ENCODE measurements at places on chromosomes 13 and 19.

- no peak for DNase-seq
Measured at GRCh38 chr13:88627071-88627470, 955.9 kb downstream of the SLITRK5 start.

GRCh38 chr19:21568816-21569493 lies 63.6 kb downstream of the ZNF429 start:
- peak; percentile 13 for DNase-seq

GRCh38 chr13:23652909-23653726 lies 82.9 kb downstream of the TNFRSF19 start:
- no peak for DNase-seq

GRCh38 chr19:29418201-29418600 lies 107.6 kb upstream of the VSTM2B start:
- DNase-seq = no peak

DNA sequence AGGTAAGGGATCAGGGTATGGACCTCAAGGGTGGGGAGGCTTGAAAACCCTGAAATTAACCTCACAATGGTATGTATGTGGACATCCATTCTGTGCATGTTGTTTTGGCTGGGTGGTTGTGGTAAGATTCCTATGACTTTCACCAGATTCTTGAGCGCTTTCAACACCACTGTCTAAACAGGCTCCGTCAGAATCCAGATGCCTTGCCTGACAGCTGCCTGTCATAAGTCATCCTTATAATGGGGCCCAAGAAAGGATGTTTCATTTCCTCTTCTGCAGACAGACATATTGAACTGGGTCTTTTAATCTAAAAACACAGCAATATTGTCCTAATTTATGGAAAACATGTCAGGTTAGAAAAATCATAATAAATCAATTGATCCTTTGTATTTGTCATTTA lies 41.3 kb downstream of the ALOX5AP start:
- DNase-seq = no peak

DNA sequence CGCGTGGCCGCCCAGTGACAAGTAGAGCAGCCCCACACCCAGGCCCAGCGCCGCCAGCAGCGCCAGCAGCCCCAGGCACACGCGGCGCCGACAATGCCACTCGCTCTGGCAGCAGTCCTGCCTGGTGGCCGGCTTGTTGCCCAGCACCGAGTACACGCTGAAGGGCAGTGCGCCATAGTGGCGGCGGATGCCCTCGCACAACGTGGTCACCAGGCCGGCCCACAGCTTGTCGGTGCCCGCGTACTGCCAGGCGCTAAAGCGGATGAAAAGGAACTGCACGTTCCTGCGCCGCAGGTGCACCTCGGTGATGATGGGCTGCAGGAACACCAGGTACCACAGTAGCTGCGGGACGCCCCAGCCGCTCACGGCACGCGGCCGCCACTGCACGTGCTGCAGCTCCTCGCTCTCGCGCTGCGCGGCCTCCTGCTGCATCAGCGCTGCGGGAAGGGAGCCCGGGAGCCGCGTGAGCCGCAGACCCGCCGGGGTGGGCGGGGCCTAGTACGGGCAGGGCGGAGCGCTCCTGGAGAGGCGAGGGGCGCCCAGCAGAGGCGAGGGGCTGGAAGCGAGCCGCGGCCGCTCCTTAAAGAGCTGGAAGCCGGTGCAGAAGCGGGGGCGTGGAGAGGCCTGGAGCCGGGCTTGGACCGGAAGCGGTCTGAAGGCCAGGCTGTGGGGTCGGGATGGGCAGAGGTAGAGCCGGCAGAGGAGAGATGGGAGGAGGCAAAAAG lies 7.3 kb downstream of the NKPD1 start:
- DNase-seq = no peak

DNA sequence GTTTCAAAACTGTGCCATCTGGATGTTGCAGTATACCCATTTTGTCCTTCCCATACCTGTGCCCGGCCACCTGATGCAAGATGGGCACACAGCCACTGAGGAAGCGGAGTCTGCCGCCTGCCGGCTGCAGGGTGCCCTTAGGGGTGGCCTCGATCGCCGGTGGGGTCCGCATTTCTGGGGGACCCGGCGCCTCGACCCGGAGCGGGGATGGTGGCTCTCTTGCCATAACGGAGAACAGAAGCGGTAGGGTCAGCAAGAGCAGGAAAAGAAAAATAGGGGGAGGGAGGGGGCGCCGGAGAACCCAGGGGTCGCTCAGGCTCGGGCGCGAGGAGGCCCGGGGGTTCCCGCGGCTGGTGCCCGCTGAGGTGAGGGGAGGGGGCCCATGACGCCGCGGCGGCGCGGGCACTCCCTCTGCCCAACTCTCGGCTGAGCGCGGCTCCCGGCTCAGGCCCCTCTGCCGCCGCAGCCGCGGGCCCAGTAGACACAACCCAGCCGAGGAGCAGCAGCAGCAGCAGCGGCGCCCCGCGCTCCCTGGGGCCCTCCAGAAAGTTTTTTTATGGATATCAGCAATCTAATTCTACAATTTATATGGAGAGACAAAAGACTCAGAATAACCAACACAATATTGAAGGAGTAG lies 13.8 kb upstream of the CYP4F2 start:
- DNase-seq = no peak

GRCh38 chr19:12912571-12912970 lies 6.5 kb downstream of the SYCE2 start:
- DNase-seq = no peak

DNA sequence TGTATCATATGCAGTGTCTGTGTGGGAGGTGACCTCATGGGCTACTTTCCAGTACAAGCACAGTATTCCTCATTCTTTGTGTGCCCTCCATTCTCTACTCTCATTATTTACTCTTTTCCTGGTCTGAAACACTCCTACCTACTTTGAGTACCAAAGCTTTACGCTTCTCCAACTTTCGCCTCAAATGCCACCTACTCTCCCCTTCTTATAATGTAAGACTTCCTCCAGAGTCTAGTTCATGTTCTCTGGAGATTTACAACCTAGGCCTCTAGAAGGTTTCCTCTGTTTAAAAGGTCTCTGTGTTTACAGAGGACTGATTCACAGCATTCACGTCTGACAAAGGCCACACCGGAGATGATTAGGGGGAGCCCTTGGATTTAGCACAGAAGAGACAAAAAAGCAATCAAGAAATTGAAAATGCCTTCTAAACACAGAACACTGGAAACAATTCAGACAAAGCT lies 302.0 kb downstream of the KLF12 start:
- no peak for DNase-seq

GRCh38 chr13:50646070-50646469 lies 197.4 kb downstream of the DLEU7 start:
- DNase-seq = no peak

DNA sequence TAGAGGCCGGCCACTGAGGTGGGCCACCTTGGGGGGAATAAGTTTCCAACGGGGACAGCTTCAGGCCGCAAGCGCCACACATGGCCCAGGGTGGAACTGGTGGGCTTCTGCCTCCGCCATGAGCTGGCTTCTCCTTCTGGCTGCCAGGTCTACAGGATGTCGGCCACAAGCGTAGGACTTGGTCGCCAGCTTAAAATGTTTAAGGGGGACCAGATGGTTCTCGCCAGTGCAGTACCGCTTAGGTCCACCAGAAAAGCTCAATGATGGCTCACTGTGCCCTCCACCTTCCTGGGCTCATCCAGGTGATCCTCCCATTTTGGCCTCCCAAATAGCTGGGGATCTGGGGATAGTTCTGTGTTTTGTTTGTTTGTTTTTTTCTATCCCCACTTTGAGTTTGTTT lies 38.7 kb upstream of the ZNF254 start:
- no peak for DNase-seq

DNA sequence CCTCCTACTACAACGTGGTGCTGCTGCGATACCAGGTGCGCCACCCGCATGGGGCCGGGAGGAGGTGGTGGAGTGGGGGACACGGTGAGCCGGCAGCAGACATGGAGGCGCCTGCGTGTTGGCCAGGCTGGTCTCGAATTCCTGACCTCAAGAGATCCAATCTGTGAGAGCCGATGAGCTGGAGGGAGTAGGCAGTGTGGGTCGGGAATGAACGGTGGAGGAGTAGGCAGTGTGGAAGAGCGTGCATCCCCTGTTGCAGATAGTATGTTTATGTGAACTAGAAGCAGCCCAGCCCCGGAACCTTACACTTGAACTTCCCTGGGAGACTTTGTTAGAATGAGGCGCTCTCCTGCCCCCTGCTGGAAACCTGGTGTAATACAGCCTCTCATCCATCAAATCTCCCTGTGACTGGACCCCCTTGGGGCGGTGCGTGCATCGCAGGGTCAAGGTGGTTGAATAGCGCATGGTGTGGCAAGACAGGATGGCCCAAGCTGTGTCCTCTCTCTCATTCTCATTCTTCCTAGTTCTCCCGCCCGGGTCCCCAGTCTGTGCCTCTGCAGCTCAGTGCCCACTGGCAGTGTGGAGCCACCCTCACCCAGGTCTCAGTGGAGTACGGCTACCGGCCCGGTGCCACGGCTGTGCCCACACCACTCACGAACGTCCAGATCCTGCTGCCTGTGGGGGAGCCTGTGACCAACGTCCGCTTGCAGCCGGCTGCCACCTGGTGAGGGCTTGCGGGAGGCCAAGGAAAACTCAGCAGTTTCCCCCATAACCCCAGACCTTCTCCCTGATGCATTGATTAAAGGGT lies 10.5 kb upstream of the B3GNT3 start:
- DNase-seq = peak; percentile 50

DNA sequence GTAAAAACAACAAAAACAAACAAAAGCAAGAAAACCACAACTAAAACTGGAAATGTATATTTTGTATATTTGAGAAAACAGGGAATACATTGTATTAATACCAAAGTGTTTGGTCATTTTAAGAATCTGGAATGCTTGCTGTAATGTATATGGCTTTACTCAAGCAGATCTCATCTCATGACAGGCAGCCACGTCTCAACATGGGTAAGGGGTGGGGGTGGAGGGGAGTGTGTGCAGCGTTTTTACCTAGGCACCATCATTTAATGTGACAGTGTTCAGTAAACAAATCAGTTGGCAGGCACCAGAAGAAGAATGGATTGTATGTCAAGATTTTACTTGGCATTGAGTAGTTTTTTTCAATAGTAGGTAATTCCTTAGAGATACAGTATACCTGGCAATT lies 17.1 kb downstream of the KLF5 start:
- no peak for DNase-seq

- DNase-seq = no peak
Measured at GRCh38 chr19:10679743-10680142, 21.5 kb upstream of the QTRT1 start.

DNA sequence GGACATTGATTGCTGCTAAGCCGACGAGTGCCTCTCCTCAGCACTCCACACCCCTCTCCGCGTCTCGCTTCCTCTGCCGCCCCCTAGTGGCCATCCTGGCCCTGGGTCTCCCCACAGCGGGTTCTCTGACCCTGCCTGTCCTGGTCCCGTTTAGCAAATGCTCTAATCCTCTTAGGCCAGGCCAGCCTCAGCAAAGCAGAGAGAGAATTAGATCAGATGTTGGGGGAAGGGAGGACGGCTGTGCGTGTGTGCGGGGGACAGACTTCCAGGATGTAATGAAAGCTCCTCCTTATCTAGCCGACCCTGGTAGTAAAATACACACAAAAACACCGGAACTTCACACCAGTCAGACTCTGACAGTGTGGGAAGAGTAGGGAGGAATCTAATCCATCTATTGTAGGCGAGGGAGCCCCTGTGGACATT lies 4.5 kb downstream of the TPRX2 start:
- peak; percentile 74 for DNase-seq

DNA sequence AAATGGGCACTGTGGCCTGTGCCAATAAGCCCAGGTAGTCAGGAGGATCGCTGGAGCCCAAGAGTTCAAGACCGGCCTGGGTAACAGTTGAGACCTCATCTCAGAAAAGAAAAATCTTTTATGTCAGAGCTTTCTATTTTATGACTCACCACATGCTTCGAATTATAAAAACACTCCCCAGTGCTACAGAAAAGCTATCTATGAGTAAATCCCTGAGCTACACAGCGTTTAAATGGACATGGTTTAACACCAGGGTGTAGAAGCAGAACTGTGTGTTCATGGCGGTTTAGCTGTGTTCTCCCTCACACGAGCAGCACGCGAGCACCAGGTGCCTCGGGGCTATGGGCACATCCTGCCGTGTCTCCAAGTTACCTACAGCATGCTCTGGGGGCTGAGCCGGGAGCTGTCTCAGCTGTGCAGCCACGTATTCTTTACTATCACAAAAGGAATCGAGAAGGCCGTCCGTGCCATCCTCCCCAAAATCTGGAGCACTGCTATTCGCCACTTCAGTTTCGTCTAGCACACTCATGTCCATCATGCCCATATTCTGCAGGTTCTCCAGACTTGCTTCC lies 6.7 kb downstream of the SAFB2 start:
- DNase-seq = no peak

DNA sequence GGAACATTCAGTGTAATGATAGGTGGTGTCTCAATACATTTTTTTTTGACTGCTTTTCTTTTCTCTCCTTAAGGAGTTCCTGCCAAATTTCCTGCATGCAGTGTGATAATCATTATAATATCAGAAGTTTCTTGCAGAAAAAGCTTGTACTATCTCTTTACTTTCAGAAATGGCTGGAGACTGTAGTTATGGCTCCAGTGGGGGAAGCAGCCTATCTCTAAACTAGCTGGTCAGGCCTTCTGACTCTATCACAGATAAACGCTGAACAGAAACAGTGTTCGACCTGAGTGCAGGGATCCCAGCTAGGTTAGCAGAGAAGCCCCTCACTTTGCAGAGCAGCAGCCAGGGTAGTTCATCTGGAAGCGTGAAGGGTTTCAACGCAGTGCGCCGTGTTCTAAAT lies 1.9 kb downstream of the CCNE1 start:
- no peak for DNase-seq

DNA sequence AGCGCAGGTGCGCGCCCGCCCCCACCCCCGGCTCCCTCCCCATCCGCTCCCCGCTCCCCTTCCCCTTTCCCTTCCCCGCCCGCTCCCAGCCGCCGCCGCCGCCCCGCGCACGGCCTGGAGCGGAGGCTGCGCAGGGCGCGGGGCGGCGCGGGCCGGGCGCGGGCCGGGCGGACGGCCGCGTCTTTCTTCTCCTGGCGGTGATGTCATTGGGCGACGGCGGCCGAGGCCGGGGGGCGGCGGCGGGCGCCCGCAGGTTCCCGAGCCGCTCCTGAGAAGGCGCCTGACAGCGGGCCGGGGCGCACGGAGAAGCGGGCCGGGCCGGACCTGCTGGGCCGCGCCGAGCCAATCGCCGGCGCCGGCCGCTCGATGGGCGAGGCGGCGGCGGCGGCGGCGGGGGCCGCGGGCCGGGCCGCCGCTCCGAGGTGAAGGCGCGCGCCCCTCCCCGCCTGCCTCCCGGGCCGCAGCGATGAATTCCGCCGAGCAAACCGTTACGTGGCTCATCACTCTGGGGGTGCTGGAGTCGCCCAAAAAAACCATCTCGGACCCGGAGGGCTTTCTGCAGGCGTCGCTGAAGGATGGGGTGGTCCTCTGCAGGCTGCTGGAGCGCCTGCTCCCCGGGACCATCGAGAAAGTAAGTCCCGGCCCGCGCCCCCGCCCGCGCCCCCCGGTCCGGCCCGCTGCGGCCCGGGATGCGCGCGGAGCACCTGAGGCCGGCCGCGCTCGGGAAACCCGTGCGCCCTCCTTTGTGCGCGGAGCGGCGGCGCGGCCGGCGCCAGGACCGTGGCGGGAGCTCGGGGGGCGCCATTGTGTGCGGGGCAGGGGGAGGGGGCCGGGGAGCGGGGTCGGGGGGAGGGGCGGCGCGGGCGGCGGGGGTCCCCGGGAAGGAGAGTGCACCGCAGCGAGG lies at the start of gene ARHGEF7:
TSS of gene ARHGEF7 (plus strand) at position 250 of the 904 bp plus-strand sequence. CDS start at position 467, 217 bp downstream.
- DNase-seq = no peak
